ENCODE measurements at places on chromosomes 5 and 9.

DNA sequence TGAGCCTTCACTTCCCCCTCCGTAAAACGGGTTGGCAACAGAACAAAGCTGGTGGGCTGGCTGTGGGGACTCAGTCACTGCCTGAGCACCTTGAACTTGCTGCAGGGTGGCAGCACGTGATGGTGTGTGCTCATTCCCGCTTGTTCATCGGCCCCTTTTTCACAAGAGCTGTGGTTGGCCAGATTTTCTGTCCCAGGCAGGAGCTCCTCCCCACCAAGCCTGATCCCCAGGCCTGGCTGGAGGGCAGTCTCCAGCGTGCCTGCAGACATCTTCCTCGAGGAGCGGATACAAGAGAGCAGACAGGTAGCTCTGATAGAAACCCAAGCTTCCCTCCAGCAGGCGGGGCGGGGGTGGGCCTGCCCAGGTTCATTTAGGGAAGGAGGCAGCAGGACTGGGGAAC lies 61.9 kb upstream of the ORM1 start:
- DNase-seq = no peak

- DNase-seq = no peak
Measured at GRCh38 chr9:103167530-103167929, 172.4 kb downstream of the CYLC2 start.

DNA sequence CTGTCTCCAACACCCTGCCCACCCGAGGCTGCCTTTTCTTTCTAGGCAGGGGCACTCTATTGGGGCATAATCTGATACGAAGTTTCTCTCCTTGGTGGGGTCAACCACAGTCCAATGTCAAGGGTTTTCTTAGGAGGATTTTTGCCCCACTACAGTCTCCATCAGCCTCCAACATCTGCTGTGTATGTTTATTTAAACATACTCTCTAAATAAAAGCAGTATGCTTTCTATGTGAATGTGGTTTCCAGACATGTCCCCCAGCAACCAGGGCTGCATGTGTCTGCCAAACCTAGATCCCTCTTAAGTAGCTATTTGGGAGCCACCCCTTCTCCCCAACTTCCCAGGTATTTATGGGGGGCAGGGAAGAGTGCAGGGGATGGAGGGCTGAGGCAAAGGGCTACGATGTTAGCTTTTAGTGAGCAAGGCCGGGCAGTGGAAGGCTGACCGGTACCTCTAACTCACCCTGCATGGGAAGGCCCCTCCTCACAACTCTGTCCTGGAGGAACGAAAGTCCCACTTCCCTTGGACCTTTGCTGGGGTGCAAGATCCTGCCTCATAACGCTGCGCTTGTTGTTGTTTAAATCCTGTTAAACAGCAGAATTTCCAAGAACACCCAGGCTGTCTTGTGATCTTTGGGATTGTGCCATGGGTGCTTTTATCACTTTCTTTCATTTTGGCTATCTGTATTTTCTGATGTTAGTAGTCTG lies 75.4 kb downstream of the NREP start:
- no peak for DNase-seq

DNA sequence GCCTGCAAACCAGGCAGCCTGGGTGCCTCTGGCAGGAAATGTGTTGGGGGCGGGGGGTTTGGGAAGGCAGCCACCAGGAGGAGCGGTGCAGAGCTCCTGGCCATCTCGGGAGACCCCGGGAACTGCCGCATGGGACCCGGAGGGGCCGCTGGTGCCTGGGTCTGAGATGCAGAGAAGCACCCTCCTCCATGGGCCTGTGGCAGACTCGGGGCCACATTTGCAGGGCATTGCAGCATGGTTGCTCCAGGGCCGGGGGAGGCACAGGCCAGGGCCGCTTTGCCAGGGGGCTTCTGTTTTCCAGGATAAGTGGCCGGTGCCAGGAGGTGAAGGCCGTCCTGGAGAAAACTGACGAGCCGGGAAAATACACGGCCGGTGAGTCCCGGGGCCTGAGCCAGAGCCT lies 1.7 kb downstream of the LCN1 start:
- no peak for DNase-seq

- no peak for DNase-seq
Measured at GRCh38 chr5:22504411-22504810, 348.7 kb downstream of the CDH12 start.

DNA sequence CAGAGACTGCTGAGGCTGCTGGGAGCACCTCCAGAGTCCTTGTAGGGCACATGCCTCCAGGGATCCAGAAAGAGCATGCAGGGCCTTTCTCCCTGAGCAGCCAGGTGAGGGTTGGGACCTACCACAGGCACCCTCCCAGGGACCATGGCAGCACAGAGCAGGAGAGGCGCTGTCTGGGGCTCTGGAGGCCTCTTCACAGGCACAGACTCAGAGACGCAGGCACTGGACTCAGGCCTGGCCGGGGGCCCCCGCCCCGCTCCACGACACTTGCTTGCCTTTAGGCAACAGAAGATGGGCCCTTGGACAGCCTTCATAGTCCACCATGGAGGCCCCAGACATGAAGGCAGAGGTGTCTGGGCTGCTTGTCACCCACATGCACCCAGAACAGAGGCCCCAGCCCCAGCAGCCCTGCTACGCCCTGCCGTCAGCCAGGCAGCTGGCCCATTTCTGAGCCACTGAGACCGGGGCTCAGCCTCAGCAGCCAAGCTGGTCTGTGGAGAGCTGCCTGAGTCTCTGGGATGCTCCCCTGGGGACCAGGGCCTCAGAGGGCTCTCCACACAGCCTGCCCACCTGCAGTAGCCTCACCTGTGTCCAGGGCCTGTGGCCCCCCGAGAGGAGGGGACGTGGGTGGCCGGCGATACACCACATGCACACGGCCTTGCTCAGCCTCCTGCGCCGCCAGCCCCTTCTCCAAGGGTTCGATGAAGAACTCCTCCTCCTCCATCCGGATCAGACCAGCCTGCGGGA lies 72.8 kb downstream of the ADAMTS2 start:
- no peak for DNase-seq

GRCh38 chr5:171390883-171391677 lies 3.4 kb downstream of the NPM1 start:
- no peak for DNase-seq

DNA sequence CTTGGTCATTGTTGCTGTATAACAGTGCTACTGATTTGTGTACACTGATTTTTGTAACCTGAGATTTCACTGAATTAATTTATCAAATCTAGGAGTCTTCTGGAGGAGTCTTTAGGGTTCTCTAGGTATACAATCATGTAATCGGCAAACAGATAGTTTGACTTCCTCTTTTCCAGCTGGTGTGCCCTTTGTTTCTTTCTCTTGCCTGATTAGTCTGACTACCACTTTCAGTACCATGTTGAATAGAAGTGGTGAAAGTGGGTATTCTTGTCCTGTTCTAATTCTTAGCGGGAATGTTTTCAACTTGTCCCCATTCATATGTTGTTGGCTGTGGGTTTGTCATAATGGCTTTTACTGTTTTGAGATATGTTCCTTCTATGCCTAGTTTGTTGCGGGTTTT lies 24.7 kb upstream of the RANBP6 start:
- no peak for DNase-seq

- no peak for DNase-seq
Measured at GRCh38 chr9:93711002-93711401, 134.6 kb downstream of the PHF2 start.

DNA sequence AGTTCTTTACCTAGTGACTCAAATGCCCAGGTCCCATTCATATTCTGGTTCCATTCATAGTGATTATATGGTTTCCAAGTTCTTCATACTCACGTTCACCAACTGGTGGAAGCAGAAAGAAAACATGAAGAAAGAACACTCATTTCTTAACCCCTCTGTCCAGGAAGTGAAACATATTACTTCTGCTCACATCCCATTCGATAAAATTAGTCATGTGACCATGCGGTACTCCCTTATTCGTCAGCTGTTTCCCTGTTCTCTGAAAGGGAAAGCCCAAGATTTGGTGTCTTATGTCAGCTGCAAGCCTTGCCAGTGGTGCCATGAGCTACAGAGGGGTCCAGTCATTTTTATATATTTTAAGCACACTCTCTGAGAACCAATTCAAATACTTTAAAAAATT lies 387.0 kb upstream of the DMAC1 start:
- no peak for DNase-seq

GRCh38 chr5:118968925-118969375 lies 19.4 kb downstream of the DTWD2 start:
- no peak for DNase-seq

DNA sequence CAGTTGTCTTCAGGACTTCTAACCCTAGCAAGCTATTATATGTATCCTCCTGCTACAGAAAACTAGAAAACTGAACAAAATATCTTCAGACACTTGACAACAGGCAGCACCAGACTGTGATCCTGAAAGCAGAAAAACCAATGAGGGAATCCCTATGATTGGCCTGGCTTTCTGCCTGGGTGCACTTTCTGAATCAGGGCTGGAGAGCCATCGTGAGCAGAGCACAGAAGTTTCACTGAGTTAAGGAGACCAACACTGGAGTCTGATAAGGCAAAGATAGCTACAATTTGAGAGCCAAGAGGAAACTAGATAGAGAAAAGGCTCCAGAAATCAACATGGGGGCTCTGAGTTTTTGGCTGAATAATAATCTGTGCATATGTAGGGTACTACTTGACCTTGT lies 106.5 kb downstream of the FANCC start:
- DNase-seq = no peak

- DNase-seq = peak; percentile 57
Measured at GRCh38 chr9:63817622-63818518, 1467.1 kb downstream of the FOXD4L5 start.

- no peak for DNase-seq
Measured at GRCh38 chr5:79699763-79700400, 10.2 kb downstream of the CMYA5 start.

DNA sequence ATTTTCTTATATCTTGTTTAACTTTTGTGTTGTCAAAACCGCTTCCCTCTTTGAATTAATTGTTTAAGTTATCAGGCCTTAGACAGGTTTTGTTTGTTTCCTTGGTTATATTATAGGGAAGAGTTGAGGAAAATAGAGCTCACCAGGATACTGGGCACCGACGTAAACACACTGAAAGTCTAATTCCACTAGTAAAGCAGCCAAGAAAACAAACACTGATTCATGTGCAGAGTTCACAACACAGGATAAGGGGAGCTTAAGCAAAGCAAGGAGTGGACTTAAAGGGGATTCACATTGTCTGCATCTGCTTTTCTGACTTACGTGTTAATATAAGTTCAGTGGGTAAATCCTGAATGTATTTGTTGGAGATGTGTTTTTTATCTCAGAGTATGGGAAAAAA lies 139.0 kb upstream of the CDH6 start:
- DNase-seq = no peak

DNA sequence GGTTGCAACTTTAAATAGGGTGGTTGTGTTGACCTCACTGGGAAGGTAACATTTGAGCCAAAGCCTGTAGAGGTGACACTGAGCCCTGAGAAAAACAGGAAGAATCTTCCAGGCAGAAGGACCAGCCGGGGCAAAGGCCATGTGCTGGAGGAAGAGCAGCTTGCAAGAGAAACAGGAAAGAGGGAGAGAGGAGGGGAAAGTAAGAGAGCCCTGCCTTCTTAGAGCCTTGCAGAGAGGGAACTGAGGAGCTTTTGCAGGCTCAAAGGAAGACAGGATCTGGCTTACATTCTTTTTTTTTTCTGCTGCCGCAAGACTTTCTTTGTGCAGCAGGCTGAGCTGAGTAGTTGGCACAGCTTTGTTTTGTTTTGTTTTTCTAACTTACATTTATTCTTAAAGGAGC lies 17.4 kb downstream of the C9orf153 start:
- DNase-seq = no peak

DNA sequence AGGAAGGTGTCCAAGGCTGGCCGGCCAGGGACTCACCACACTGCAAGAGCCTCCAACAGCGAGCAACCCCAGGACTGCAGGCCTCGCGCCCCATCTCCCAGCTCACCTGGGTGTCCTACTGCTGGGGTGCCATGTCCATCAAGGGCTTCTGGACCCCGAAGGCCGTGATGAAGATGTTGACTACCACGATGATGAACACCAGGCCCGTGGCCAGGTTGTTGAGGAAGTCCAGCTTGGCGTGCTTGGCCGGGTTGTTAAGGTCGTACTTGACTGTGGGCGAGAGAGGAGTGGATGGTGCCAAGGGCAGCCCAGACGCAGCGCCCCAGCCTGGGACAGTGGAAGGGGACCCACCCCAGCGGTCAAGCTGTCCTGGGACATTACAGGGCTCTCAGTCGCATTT lies 9.3 kb downstream of the NINJ1 start:
- DNase-seq = no peak

- DNase-seq = no peak
Measured at GRCh38 chr5:6424110-6424659, 24.5 kb upstream of the UBE2QL1 start.

DNA sequence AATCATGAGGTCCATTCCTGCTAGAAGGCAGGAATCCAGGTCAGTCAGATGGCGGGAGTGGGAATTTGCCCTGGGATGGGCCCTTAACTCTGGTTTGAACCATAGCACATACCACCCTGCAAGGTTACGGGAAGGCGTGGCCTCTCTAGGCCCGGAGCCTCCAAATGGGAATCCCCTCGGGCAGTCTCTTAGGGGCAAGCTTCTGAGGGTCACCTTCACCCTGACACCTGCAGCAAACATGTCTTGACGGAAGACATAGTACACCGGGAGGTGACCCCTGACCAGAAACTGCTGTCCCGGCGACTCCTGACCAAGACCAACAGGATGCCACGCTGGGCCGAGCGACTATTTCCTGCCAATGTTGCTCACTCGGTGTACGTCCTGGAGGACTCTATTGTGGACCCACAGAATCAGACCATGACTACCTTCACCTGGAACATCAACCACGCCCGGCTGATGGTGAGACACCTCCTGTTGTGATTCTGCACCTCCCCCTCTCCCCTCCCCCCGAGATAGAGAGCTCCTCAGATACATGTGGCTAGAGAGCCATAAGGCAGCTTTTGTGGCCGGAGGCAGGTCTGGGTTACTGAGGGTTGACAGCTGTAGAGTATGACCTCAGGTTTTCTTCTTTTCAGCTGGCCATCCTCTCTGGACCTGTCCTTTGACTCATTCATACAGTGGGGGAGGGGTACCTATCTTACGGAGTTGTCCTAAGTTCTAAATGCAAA lies 957 bp downstream of the PRELID1 start:
- no peak for DNase-seq

DNA sequence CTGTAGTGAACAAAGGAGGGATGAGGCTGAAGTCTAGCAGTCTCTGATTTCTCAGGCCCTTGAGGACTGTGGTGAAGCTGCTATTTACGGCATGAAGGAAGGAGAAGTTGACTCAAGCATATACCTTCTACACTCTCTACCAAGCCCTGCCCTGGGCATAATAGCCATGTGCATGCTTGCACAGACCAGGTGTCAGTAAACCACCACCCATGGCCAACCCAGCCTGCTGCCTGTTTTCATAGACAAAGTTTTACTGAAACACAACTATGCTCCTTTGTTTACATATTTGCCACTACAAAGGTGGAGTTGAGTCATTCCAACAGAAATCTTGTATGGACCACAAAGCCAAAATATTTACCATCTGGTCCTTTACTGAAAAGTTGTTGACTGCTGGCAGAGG lies 126.9 kb downstream of the PAPPA start:
- no peak for DNase-seq

GRCh38 chr9:90092508-90092907 lies 487.7 kb downstream of the GADD45G start:
- no peak for DNase-seq

Measured in activated T-cell treated with anti-CD3 and anti-CD28 coated beads for 48 hours (primary cell).